Activated CD8-positive, alpha-beta T cell treated with anti-CD3 and anti-CD28 coated beads, Interleukin-2, amount 10 ng/mL, durations not matched to agents 7 days and 5 days (primary cell): ENCODE measurements at places on chromosomes 12 and 14.

DNA sequence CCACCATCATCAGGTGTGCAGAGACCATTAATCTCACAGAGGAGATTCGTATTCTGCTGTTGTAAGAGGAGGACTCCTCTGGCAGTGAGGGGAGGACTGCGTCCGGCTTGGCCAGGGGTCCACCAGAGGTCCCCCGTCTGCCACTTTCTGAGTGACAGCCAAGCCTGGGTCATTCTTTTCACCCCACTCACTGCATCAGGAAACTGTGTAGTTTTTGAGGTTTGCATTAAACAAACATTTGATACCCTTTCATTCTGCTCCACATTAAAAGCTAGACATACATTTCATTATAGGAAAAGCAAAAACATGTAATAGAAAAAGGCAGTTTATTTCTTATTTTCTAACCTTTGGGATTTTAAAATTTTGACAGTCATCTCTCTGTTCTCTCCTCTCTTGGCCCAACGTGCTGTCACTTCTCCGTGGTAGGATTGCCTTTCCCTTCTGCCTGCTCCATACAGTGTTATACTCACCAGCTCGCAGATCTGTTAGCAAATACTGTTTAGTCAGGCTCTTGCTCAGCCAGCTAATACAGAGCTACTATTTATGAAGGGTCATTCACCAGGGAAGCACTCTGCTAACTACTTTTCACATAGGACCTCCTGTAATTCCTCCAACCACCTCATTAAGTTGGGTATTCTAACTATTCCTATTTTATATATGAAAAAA is 99.3 kb downstream of the PELI2 start:
- DNase-seq, result no peak

GRCh38 chr12:12214635-12215131 is 52.2 kb downstream of the LRP6 start:
- no peak for DNase-seq

DNA sequence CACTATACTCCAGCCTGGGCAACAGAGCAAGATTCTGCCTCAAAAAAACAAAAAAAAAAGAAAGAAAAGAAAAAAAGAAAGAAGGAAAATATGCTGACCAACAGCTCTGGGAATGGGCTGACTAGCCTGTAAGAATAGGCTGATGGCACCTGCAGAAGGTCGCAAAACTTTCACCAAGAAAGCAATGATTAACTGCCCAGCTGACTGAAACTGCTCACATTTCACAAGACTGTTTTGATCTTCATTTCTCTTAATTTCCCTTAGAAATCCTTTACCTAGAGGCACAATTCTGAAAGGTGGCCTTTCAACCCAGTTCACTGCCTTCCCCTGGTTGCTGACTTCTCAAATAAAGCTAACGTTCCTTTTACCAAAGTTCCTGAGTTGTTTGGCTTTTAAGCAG is 12.4 kb downstream of the BEST3 start:
- DNase-seq, result no peak

DNA sequence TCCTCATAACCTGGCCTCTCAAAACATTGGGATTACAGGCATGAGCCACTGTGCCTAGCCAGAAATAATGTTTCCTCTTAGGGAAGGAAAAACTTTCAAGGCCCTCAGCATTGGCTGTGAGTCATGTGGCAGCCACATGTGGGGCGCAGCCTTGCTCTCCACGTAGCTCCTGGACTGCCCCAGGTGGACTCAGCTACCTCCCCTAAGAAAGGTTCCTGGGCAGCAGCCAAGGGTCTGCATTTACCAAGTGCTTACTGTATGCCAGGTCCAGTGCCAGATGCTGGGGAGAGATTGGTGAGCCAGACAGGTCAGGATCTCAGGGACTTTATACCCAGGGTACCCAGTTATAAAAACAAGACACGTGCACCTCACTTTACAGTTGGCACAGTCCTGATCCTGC is 3.7 kb upstream of the TRPV4 start:
- DNase-seq, result no peak

DNA sequence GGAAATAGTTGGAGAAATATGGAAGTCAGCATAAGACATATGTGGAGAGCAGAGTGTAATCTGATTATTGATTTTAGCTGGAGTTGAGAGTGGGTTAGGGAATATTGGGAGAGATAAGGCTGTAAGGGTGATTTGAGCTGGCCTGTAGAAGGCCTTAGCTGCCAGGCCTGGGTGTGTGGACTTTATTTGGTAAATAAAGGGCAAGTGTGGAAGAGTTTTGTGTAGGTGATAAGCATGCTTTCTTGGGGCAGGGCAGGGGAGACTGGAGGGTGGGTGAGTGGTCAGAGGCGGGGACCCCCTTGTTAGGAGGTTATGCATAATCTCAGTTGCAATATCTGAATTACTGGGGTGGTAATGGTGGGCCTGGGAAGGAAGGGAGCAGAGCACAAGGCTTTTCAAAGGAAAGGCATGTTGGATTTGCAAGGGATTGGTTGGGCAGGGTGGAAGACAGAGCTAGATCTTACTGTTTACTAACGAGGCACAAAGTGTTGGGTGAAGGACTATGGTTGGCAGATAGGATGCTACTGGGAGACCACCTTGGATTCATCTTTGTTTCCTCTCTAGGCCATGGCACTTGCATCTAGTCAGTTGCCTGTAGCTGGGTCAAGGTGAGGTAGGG is 5.5 kb downstream of the KHNYN start:
- peak; percentile 19 for DNase-seq

- DNase-seq, result no peak
Measured at GRCh38 chr12:60101715-60102114, 505.9 kb downstream of the SLC16A7 start.

DNA sequence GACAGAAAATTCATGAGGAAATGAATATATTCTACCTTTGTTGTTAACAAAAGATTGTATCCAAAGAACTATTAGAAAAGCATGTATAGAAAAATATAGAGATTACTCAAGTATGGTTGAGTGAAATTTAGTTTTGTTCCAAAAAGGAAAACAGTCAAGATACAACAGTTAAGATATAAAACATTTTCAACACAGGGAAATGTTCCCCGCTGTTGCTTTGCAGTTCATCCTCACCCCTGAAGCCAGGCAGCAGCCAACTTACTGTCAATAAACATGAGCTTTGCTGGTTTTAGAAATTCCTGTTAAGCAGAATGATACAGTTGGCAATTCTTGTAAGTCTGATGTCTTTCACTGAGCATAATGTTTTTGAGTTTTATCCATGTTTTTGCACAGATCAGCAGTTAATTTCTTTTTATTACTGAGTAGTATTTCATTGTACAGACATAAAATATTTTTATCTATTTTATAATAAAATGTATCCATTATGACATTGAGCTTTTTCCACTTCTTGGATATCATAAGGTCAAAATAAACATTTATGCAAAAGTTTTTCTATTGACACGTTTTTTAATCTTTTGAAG is 1.2 kb upstream of the CLEC2B start:
- peak; percentile 37 for DNase-seq

GRCh38 chr12:119920064-119920463 is 42.9 kb upstream of the CIT start:
- DNase-seq, result no peak

DNA sequence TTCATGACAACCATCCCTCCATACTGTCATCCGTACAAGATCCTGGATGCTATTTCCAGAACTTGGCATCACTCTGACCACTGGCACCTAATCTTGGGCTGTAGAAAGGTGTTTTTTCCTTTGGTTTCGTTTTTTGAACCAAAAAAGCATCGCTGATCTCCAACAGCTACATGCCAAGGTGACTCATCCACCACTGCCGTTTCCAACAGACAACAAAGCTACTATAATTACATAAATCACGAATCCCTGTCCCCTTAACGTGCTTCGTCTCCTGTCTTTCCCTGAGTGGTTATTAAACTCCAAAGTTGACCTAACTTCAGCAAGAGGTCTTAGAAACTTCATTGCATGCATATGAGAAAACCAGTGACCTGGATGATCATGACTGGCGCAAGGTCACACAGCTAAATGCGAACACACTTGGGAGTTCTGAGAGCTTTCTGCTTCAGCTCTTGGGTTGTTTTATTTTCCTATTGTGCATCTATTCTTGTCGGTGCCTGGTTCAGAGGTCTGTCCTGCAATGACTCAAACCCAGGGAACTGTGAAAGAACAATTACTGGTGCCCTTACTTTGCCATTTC is 99.9 kb downstream of the PPM1H start:
- DNase-seq, result no peak

- DNase-seq, result no peak
Measured at GRCh38 chr14:104925855-104926609, 1.4 kb downstream of the PLD4 start.

DNA sequence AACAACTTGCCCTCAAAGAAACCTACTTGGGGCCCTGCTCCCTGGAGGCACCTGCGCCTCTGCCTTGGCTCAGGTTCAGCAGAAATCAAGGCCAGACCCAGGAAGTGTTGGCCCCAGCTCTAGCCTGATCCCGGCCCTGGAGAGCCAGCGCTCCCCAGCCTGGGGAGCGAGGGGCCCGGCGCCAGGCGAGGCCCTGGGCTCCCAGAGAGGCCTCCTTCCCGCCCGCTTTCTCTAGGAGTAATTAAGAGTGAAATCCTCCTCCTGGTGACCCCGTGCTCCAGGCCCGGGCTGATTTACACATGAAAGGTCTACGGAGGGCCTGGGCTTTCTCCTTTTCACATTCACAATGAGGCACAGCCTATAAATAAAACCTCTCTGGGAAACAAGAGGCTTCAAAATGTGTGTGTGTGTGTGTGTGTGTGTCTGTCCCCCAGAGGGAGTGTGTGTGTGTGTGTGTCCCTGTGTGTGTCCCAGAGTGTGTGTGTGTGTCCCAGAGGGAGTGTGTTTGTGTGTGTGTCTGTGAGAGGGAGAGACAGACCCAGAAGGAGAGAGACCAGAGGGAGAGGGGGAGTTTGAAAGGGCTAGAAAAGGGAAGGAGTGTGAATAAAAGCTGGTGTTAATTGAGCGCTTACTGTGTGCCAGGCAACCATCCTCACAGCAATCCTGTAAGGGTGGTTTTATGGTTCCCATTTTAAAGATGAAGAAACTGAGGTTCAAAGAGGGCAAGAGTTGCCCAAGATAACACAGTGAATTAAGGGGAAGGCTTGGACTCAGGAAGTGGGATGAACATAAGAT is 23.8 kb upstream of the COX6A1 start:
- no peak for DNase-seq

- DNase-seq, result no peak
Measured at GRCh38 chr14:99519347-99519881, 38.2 kb downstream of the CCNK start.

DNA sequence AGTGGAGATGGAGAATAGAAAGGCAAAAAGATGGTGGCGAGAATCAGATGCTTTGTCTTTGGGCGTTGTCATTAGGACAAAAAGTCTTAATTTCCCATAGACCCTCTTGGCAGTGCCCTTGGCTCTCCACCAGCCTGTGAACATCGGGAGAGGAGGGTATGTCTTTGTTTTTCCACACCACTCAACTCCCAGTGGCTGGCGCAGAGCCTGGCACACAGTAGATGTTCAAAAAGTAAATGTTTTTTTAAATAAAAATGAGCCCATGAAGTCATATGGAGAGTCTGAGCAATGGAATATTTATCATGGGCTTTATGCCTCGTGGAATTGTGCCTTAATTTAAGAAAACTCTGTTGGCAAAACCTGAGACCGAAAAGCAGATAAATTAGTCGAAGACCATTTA is 90.4 kb downstream of the SRGAP1 start:
- DNase-seq, result no peak

DNA sequence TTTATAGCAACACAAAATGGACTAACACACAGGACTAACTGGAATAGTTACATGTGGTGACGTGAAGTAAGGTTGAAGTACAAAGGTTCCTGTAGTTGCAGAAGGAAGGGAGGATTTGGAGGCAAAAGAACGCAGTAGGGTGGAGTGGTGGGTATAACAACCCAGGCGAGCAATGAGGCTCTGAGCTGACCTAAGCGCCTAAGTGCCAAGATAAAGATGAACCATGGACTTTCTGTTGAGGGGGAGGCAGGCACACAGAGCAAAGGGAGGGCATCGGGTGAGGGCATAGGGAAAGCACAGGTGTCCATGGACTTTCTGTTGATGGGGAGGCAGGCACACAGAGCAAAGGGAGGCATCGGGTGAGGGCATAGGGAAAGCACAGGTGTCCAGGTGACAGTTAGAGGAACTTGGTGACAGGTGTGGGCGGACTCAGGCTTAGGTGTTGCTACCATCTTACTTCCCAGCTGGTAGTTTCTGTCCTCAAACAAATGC is 15.2 kb downstream of the SCNN1A start:
- no peak for DNase-seq

DNA sequence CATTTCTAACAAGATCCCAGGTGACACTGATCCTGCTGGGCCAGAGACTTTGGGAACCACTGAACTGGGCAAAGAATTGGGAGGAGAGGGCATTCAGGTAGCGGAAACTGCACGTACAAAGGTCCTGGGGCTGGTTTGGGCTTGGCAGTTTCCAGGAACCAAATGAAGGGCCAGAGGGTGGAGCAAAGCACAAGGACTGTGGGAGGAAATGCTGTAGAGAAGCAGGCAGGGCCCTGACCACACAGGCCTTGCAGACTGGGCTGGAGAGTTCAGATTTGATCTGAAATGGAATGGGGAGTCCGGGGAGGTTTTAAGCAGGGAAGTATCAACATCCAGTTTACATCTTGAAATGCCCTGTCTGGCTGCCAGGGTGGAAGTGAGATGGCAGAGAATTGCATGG is 195.1 kb downstream of the PHETA1 start:
- no peak for DNase-seq

DNA sequence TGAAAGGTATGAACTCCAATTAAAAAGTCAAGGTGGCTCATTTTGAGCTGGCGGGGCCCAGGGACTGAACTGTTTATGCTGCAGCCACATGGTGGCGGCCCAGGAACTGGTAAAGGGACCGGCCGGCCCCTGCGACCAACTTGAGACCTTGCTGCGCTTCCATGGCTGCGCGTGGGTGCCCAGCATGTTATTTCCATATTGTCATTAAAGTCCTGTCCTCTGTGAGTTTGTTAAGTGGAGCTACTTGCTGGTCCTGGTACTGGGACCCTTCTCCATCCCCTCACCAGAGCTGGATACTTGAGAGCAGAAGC is 62.3 kb downstream of the BEGAIN start:
- peak; percentile 50 for DNase-seq

DNA sequence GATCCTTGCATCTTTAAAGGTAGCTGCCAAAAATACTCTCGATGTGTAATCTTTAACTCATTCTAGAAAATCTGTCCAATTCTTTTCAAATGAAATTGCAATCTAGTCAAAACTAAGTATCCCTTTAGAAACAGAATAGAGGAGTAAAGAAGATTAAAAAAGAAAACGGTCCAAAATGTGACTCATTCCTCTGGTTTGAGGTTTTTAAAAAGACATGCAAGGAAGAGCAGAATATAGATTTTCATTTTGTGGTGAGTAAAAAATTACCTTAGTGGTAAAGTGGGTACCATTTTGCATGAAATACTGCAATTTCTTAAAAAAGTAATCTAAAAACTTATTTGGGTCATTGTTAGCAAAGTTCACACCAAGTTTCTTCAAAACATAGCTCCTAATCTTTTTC is 108.4 kb downstream of the BRMS1L start:
- DNase-seq, result no peak
